ENCODE measurements at places on chromosomes 4 and X.

DNA sequence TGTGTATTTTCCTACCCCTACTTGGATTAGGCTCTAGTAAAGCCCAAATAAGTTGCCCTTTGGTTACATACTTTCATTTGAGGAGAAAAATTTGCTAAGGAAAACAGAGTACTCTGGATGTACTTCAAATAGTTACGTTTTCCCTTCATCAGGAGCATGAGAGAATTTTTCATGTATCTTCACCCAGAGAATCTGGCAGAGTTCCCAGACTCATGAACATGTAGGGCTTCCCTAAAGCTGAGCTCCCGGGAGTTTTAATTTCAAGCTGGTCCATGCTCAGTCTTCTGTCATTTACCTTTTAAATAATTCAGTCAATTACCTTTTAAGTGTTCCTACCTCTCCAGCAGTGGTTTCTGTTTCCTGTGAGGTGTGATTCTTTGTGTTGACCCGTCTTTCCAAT is 367.5 kb upstream of the GRID2 start:
- no peak for DNase-seq

- no peak for DNase-seq
Observed at GRCh38 chr4:70511365-70511764, 7.0 kb upstream of the AMTN start.

- DNase-seq = no peak
Observed at GRCh38 chr4:519203-519651, 20.2 kb downstream of the PIGG start.

- DNase-seq = no peak
Observed at GRCh38 chr4:6343939-6344408, 74.3 kb downstream of the WFS1 start.

GRCh38 chrX:83419030-83419792 is 88.9 kb upstream of the POU3F4 start:
- no peak for DNase-seq

DNA sequence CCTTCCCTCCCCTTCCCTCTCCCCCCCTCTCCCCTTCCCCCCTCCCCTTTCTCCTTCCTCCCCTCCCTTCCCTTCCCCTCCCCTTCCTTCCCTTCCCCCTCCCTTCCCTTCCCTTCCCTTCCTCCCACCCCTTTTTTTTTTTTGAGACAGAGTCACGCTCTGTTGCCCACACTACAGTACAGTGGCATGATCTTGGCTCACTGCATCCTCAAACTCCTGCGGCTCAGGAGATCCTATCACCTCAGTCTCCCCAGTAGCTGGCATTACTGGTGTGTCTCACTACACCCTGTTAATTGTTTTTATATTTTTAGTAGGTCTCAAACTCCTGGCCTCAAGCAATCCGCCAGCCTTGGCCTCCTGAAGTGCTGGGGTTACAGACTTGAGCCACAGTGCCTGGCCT is 66.6 kb downstream of the TBC1D9 start:
- no peak for DNase-seq

DNA sequence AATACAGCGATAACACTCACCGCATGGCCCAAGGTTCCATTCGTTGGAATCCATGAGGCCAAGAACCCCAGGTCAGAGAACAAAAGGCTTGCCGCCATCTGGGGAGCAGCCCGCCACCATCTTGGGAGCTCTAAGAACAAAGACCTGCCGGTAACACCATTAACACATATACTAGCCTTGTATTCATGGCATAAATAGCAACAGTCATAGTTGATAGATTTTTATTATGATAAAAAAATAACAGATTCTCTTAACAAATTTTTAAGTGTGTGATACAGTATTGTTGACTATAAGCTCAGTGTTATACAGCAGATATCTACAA is 309.4 kb downstream of the GLUD2 start:
- DNase-seq = no peak

DNA sequence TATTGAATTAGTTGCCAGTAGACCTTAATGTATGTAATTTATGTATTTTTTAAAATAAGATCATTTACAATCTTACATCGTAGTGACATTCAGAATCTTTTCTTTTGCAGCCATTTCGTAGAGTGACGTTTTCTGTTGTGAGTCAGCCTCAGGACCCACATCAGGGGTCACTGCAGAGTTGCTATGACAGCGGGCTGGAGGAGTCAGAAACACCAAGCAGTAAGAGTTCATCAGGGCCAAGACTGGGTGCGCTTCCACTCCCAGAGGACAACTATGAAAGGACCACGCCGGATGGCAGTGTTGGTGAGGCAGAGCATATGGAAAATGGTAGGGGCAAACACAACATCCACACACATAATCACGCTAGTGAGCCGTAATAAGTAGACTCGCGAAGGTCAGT is 199.9 kb downstream of the PCDH7 start:
- DNase-seq = no peak

DNA sequence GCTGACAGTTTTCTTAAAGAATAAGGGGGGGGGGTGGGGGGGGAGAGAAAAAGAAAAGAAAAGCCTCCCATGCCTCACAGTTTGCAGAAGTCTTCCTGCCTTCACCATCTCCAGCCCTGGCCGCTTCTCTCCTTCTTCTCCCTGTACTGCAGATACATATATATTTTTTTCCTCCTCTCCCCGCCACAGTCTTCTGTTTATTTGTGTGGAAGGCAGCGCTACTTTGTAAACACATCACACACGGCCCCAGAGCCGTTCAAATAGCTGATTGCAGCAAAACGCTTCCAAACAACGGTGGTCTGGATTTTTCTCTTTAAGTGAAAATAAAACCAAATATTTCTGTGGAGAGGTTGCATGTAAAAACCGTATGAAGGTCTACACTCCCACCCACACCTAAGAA is 732 bp downstream of the NLGN4X start:
- DNase-seq = no peak

GRCh38 chr4:144451766-144452450 is 194.0 kb upstream of the HHIP start:
- no peak for DNase-seq

DNA sequence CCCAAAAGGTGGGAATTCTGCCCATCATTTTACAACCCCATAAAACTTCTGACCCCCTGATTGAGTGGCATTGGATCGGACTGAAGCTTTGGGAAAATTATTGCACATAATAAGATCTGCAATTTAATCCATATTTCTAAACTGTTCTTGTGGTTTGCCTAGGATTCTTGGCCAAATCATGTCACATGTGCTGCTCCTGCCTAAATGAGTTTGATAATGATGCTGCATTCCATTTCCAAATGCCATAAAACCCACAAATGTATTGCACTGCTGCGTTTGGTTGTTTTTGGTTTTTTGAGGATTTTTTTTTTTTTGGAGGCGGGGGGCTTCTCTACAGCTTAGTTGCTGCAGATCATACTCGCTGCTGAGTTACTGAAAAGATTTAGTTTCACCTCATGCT is 153.6 kb downstream of the QDPR start:
- no peak for DNase-seq

- DNase-seq = no peak
Observed at GRCh38 chrX:2267890-2268289, 232.9 kb downstream of the DHRSX start.

GRCh38 chr4:53605783-53606182 is 14.5 kb upstream of the LNX1 start:
- no peak for DNase-seq

DNA sequence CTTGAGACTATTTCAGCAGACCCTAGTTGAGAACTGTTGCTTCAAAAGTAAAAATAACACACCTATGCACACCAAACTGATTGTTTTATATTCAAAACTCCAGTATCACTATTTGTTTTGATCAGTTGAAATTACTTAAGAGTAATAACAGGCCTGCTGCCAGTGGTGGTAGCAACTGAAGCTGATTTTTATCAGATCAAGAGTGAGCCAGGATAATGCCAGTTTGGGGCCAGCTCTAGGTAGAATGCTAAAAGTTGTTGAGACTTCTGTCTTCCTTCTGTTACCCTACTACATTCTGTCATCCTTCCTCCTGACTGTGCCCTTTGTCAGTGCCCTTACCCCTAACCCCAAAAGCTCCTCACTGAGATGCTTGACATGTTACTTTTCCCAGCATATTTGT is 228.7 kb upstream of the SPRY1 start:
- no peak for DNase-seq

GRCh38 chr4:56979421-56980072 is 851 bp downstream of the POLR2B start:
- no peak for DNase-seq

GRCh38 chr4:149836546-149836945 is 20.9 kb upstream of the IQCM start:
- DNase-seq = no peak

- DNase-seq = peak; percentile 40
Observed at GRCh38 chr4:173370130-173370476, 651 bp upstream of the SAP30 start.

GRCh38 chrX:44228621-44229020 is 114.9 kb downstream of the EFHC2 start:
- peak; percentile 4 for DNase-seq

DNA sequence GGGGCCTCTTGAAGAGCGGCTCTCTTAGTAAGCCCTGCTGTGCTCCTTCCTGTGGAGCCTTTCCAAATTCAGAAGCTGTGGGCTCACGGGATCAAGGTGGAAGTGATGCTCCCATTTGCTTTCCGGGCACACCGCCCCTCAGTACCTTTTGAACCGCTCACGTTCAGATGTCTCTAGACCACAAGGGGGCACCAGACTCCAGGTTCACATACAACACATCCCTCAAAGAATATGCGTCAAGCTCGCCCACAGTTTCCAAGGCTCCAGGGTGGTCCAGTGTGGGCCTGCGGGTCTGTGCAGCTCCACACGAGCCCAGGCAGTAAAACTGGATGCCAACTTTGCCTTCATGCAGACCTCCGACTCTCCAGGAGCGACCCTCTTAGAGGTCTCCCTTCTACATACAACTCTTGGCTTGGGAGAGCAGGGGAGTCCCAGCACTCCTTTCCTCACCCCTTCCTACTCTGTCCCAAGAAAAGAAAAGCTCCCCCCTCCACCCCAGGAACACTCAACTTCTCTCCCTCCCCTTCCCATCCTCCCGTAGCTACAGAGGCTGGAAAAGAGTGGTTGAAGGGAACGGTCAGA is 11.0 kb downstream of the SUPT20HL1 start:
- DNase-seq = peak; percentile 71

- no peak for DNase-seq
Observed at GRCh38 chr4:24604558-24605214, 20.3 kb upstream of the DHX15 start.

GRCh38 chrX:38768079-38768478 is 33.2 kb upstream of the MID1IP1 start:
- peak; percentile 10 for DNase-seq

DNA sequence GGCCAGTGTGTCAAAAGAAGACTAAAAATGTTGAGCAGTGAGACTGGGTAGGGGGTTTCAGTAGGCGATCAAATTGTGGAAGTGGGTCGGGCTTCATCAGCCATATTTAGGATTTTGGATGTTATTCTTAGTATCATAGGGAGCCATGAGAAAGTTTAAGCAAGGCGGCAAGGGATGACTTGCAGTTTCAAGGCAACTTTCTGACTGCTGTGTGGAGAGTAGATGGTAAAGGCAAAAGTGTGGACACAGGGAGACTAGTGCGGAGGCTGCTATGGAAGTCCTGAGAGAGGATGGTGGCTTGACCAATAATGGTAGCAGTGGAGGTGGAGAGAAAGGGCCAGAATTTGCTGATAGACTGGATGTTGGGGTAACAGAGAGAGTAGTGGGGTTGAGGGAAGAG is 15.4 kb downstream of the GK start:
- no peak for DNase-seq

DNA sequence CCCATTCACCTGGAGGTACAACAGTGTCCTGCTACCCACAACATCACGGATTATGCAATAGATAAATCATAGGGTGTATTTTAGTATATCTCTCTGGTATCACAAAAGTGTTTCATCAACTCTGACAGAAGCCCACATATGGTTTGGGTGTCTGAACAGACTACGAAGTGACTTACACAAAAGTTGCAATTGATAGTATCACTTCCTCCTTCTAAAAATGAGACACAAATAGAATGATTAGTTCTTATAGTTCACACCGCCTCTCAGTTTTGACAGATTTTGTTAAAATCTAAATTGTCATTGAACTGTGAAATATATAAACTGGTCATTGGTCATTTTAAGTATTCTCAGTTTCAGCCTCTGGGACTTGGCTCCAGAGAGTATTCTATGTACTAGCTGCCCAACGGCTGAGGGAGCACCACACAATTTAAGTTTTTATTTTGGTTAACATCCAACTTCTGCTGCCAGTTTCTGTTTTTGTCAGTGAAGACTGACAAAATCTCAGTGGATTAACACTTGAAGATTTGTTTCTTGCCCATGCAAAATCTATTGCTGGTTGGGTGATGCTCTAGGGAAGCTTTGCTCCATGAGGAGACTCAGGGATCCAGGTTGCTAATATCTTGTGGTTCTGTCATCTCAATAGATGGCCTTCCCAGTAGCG is 113.8 kb upstream of the PUDP start:
- peak; percentile 43 for DNase-seq

- no peak for DNase-seq
Observed at GRCh38 chr4:18180892-18181291, 159.3 kb upstream of the LCORL start.

- peak; percentile 29 for DNase-seq
Observed at GRCh38 chr4:24988776-24989175, 42.0 kb downstream of the LGI2 start.

DNA sequence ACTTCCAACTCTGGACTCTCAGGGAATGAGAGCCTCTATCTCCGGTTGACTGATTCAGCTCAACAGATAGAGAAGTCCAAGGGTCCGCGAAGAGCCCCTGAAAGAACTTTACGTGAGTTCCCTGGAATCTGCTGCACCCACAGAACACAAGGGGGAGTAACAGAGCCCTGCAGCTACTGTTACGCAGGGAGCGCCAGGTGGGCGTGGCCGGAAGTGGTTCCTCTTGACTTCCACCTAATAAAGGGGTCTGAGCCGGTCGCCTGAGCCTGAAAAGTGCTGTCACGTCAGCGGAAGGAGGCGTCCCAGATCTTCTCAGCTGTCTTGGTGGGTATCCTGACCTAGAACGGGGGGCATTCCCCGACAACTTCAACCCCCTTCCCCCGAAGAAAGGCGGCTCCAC is at the start of gene MAGEB6:
Gene MAGEB6 (plus strand): TSS at position 237 of the 400 bp plus-strand sequence. CDS start 1,407 bp downstream, outside the sequence.
- DNase-seq = no peak

- DNase-seq = no peak
Observed at GRCh38 chrX:12065251-12065650, 73.0 kb upstream of the FRMPD4 start.

DNA sequence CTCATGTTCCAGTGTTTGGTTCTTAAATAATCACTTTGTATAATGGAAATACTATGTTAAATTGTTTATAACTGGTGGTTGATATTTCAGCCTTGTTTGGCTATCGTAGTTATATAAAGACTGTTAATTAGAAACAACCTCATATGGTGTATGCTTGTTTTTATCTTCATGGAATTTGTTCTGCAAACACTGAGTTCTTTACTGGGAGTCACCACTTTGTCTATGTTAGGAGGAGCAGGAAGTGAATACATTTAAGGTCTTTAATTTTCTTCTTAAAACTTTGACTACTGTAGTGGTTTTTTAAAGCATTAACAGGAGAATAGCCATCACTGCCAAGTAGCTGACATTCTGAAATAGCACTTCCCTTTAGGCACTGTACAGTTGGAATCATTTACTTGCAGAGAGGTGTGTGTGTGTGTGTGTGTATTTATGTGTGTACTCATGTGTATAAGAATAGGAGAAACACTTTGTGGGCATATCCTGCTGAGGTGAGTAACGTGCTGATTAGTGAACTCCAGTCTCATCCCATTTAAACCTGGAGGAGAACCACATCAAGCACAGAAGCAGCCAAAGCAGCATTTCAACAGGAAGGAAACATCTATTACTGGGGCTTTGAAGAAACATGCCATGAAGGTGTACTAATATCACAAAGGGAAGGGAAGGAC is 37.8 kb downstream of the TET2 start:
- DNase-seq = no peak

All from GM10248 (cell line).